Stimulated activated naive CD8-positive, alpha-beta T cell treated with anti-CD3 and anti-CD28 coated beads, Interleukin-15, Interleukin-2, amounts not matched to agents 100 U/mL and 50 U/mL, for 24 hours (primary cell): ENCODE measurements at places on chromosomes 3 and 15.

DNA sequence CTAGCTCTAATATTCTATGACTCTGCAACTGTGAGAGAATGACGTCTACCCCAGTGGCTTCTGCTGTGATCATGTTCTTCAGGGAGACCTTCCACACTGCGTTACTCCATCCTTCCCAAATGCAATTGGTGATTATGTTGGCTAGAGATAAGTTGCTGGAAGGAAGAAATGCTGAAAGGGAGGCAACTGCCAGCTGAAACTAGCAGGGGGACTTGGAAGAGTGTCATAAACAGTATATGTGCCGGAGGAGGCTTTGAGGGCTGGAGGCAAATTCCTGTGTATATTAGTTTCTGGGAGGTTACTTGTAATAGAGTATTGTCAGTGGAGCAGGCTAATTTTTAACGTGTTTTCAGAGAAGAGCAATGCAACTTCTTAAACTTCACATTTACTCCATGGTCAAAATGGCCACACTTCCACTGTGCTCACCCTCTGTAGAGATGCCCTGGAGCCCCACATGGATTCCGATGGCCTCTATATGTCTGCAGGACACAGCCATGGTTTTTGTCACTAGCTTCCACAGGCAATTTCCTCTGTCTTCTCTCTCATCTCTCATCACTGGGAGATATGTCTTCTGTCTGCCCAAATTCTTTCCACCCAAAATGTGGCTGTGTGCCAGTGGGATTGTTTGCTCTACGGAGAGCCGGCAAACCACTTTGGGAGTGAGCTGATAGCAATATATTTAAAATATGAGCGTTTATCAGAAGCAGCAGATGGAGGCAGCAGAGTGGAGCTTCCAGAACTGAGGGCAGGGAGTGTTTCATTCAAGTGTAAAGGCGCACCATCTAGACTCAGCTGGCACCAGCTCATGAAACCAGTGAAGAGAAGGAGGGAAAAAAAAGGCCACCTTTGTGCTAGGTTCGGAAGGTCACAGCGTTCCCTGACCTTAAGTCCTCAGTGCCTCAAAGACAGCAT lies 13.3 kb upstream of the CD47 start:
- DNase-seq = no peak

GRCh38 chr3:147191795-147192385 lies 214.5 kb downstream of the ZIC4 start:
- DNase-seq = no peak

GRCh38 chr3:124404621-124405020 lies 325.6 kb upstream of the UMPS start:
- no peak for DNase-seq

- DNase-seq = no peak
Observed at GRCh38 chr15:83954506-83954905, 281.1 kb upstream of the GOLGA6L4 start.

- no peak for DNase-seq
Observed at GRCh38 chr3:190182418-190183043, 61.8 kb upstream of the P3H2 start.

DNA sequence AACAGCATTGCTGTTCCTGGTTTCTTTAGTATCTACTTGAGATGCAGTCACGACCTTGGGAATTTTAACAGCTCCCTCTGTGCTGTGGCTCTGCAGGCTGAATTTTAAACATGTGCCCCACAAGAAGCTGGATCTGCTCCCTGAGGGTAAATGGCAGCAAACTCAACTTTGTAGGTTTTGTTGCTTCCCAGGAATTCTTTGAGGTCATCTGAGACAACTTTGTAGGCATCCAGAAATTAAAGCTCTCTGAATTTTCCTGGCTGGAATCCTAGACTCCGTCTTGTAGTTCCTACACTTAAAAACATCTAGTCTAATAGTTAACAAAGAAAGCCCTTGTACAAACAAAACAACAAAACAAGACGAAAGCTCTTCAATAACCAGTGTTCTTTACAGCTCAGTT lies 366.3 kb downstream of the FEZF2 start:
- DNase-seq = no peak

DNA sequence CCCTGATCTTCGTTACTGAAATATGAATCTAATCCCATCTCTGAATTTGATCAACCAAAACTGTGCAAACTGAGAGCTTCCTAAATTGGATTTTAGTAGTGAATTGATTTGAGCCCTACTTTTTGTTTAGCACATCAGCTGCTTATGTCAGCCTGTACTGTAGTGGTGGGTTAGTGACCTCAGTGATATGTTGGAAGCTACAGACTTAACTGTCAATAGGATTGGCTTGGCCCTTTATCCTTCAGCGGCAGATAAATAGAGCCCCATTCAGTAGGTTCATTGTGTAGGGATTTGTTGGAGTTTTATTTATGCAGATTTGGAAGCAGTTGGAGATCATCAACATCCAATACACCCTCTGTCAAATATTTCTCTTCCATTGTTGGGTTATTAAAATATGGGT lies 409.7 kb downstream of the SOX2 start:
- no peak for DNase-seq

DNA sequence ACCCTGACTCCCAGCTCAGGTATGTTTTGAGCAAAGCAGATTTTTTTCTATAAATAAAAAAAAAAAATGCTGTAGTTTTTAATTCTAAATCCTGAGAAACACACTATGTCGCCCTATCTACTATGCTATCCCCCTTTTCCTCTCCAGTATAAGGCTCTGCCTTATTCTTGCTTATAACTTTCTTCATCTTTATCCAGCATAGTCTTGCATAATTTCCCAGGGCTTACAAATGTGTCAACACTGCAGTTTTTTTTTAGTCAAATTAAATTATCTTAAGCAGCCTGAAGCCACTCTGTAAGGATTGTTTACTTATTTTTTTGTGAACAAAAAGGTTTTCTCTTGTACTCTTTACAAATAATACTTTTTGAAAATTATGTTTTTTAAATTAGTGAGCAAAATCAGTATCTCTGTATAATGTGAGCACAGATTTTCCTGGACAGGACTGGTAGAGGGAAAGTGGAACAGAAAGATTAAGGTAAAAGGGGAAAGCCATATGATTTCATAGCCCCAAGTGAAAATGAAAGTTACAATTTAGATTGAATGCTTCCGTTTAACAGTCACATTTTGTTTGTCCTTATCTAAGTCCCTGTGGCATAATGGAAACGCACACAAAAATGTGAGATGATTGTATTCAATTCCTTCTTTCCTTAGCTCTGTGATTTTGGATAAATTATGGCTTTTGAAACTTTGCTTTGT lies 5.6 kb upstream of the PYDC2 start:
- DNase-seq = no peak

GRCh38 chr3:87196879-87197278 lies 30.2 kb upstream of the CHMP2B start:
- no peak for DNase-seq

DNA sequence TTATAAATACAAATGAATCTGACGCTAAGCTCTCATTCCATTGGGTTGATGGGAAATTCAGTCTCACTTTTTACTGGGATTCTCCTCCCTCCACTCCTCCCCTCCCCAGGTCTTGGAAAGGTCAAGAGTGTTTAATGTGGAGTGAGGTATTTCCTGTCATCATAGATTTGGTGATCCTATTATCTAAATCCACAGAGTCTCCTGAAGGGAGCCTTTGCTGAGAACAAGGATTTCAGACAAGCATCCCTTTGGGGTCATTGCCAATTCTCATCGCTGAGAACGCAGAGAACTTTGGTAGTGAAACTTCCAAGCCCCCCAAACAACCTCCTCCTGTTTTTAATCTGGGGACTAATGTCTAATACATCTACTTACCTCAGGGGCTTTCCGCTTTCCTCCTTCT lies 297.9 kb downstream of the OTOL1 start:
- no peak for DNase-seq

DNA sequence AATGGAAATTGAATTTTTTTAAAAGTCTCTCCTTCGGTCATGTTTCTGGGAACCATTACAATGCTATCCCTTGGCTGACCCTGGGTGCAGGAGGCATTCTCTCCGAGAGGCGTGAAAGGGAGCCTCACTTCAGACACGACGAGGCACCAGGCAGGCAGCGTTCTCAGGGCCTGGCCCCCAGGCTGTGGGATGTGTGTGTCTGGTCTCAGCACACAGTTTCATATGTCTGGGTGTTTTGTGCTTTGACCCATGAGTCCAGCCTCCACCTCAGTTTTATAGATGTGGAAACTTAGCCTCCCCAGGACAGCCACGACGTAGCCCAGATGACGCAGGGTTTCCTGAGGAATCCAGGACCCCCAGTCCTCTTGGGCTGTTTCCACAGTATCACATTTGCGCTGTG lies 34.0 kb downstream of the FGD5 start:
- DNase-seq = no peak
